ENCODE measurements at places on chromosomes 3 and 15. TPM values are rescaled to one million over a fixed set of nuclear protein-coding genes. Genes with fewer than 3 reads are reported as not detected.

The SUSD5 gene
- total RNA-seq = 3.0 TPM

The SEC22A gene
- 65.4 TPM for total RNA-seq

The C3orf49 gene
- total RNA-seq = not detected

The COPS2 gene
- total RNA-seq = 139 TPM

The BLM gene
- total RNA-seq = 7.8 TPM

The SYNPR gene
- 0.95 TPM for total RNA-seq

The LHFPL4 gene
- 0.58 TPM for total RNA-seq

The ZNF662 gene
- 22.5 TPM for total RNA-seq

The SPTBN5 gene
- 1.7 TPM for total RNA-seq

The FEZF2 gene
- total RNA-seq = not detected

The GP9 gene
- not detected for total RNA-seq

The POLQ gene
- total RNA-seq = 7.3 TPM

The EPHA3 gene
- total RNA-seq = 158 TPM

The CSTA gene
- total RNA-seq = 10.0 TPM

The SMC4 gene
- 205 TPM for total RNA-seq

The AMIGO3 gene
- total RNA-seq = not detected

The CYP1A2 gene
- not detected for total RNA-seq

The IL17RC gene
- total RNA-seq = 24.7 TPM

The VGLL3 gene
- 36.2 TPM for total RNA-seq

The BFSP2 gene
- not detected for total RNA-seq

The CPB1 gene
- total RNA-seq = not detected

The GOLGA8M gene
- 2.1 TPM for total RNA-seq

The ENTPD3 gene
- 8.5 TPM for total RNA-seq

The EXD1 gene
- not detected for total RNA-seq

The VPS8 gene
- total RNA-seq = 200 TPM

The SHF gene
- total RNA-seq = 11.4 TPM

The ASB14 gene
- 0.21 TPM for total RNA-seq

The GRK7 gene
- 0.16 TPM for total RNA-seq

The ISLR2 gene
- 2.9 TPM for total RNA-seq

The LRRN1 gene
- total RNA-seq = 18.2 TPM

The CD96 gene
- total RNA-seq = 7.6 TPM

The HES1 gene
- 71.2 TPM for total RNA-seq

The CHAC1 gene
- total RNA-seq = 0.42 TPM

The CPEB1 gene
- total RNA-seq = 4.7 TPM

The PYGO1 gene
- total RNA-seq = 40.9 TPM

The PTPN9 gene
- 26.6 TPM for total RNA-seq

The GALK2 gene
- total RNA-seq = 49.8 TPM

The FAM3D gene
- 6.5 TPM for total RNA-seq

The TIGIT gene
- total RNA-seq = 0.21 TPM

The MAP2K1 gene
- total RNA-seq = 17.8 TPM

The LTF gene
- 3.3 TPM for total RNA-seq

The GOLGA8J gene
- total RNA-seq = not detected

All from urinary bladder (tissue), 4 donors.